Stimulated activated CD8-positive, alpha-beta memory T cell treated with anti-CD3 and anti-CD28 coated beads, Interleukin-7, amount 100 ng/mL, for 1 hour (primary cell): ENCODE measurements at places on chromosomes 5 and 9.

GRCh38 chr5:87876616-87877015 lies 392.0 kb downstream of the TMEM161B start:
- DNase-seq, result no peak

DNA sequence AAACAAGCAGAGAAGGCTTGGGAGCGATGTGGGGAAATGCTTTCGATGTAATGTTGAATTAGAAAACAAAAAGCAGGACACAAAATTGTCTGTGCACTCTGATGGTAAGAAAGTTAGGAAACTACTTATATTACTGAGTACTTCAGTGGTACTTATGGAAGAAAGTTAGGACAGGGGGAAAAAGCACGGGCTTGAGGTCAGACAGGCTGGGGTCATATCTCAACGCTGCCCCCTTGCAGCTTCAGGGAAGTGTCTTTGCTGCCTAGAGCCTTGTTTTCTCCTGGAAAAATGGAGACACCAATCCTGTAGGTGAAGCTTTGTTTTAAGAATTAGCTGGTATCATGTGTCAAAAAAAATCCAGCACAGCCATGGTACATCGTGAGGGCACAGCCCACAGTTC lies 23.0 kb downstream of the NEURL1B start:
- no peak for DNase-seq

DNA sequence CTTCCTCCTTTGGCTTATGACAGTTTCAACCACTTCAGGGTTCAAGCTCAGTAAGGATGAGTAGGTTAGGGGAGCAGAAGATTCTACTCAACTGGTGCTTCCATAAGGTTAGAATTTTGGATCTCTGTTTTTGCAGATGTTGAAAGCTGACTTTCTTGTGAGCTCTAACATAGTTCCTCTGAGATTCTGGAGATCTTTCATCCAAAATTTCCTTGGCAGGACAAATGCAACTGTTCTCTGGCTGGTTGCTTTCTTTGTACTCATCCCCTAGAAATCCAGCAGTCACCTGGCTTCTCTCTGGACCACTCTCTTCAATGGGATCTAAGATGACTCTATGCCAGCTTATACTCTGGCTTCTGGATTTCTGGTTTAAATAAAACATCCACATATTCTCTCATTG lies 189.6 kb downstream of the ESM1 start:
- DNase-seq, result no peak

DNA sequence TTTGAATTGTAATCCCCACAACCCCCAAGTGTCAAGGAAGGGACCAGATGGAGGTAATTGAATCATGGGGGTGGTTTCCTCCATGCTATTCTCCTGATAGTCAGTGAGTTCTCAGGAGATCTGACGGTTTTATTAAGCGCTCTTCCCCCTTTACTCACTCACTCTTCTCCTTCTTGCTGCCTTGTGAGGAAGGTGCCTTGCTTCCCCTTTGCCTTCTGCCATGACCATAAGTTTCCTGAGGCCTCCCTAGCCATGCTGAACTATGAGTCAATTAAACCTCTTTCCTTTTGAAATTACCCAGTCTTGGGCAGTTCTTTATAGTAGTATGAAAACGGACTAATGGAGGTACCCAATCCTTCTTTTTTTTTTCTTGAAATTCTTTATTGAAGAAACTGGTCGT lies 2.2 kb upstream of the CEP120 start:
- DNase-seq, result no peak

GRCh38 chr9:136036050-136036449 lies 59.0 kb downstream of the NACC2 start:
- DNase-seq, result no peak

- DNase-seq, result no peak
These were observed 104.1 kb upstream of the ZNF462 start for GRCh38 chr9:106758911-106759310.

DNA sequence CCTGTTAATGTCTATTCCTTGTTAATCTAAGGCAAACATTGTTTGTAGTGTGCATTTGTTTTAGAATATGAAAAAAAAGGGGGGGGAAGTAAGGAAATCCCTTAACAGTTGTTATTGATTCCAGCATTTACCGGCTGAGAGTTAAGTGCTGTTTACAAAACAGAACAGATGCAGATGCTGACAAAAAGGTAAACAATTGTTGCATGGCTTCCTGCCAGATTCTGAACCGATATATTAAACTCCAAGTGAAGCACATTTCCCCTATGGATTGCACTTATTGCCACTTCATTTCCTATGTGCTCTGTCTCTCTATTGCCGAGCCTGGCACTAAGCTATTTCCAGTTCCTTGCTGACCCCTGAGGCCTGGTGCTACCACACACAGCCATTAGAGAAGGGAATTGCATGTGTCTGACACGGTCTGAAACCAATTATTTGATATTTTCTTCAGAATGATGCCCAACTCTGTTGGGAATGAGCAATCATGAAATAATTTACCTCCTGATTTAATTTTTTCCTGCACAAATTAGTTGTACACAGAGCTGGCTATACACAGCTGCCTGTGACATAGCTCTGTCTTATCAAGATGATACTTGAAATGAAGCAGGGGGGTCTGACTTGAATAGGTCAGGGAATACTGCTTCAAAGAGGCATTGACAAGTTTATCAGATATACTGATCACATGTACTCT lies 109.8 kb downstream of the KIAA0825 start:
- DNase-seq, result no peak

- DNase-seq, result no peak
These were observed 111.2 kb upstream of the LRRTM2 start for GRCh38 chr5:138986186-138986800.

DNA sequence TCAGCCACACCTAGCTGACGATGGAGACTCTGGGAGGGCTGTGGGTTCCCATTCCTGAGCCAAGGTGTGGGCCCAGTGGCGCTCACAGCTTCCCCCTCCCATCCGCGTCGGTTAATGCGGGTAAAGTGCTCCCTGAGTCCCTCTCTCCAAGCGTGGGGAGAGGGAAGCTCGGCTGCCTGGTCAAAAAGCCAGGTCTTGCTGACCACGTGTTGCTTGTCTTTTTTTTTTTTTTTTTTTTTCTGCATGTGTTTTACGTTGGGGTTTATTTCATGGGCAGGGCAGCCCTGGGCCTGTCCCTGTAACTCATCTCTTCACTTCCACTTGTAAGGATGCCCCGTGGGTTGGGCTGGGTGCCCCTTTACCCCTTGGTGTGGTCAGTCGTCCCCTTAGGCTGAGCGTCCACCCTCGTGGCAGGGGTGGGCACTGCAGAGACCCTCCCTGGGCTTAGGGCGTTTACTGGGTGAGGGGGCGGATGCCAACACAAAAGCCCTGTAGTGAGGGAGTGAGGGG lies 11.9 kb downstream of the NKD2 start:
- no peak for DNase-seq

GRCh38 chr5:78824831-78825281 lies 160.3 kb downstream of the ARSB start:
- no peak for DNase-seq

- no peak for DNase-seq
These were observed 219.1 kb downstream of the C9orf50 start for GRCh38 chr9:129401623-129402370.

- no peak for DNase-seq
These were observed 8.8 kb upstream of the SEPTIN8 start for GRCh38 chr5:132785864-132786263.

- DNase-seq, result no peak
These were observed 10.0 kb downstream of the CMBL start for GRCh38 chr5:10297646-10298204.

DNA sequence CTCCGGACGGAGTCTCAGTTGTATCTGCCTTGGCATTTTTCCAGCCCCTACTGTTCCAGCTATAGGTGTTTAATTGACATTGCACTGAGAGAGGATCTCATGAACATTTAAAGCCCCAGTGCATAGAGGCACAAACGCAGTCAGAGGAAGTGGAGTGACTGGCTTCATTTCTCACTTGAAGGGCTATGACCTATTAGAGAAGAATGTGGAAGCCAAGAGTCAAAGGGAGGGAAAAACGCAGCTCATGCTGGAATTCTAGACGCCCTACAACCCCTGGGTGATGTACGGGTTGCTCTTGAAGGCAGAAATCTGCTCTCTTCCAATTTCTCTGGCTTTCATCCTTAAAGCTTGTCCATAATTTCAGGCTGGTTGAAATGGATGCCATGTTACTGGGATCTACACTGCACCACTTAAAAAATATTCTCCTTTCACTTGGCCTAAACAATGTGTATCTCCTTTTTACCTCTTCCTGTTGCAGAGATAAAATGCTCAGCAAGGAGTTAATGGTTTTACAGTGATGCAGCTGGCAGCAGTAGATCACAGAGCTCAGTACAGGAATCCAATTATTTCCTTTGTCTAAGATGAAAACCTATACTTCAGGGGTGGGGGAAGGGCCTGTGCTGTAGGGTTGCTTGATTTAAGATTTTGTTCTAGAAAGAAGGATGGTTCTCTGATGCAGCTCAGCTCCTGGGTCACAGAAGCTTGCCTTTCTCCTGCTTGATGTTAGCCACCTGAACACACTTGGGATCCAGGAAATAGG lies 61.8 kb upstream of the MAMDC2 start:
- no peak for DNase-seq

- DNase-seq, result no peak
These were observed 109.7 kb upstream of the RETREG1 start for GRCh38 chr5:16726538-16726946.

DNA sequence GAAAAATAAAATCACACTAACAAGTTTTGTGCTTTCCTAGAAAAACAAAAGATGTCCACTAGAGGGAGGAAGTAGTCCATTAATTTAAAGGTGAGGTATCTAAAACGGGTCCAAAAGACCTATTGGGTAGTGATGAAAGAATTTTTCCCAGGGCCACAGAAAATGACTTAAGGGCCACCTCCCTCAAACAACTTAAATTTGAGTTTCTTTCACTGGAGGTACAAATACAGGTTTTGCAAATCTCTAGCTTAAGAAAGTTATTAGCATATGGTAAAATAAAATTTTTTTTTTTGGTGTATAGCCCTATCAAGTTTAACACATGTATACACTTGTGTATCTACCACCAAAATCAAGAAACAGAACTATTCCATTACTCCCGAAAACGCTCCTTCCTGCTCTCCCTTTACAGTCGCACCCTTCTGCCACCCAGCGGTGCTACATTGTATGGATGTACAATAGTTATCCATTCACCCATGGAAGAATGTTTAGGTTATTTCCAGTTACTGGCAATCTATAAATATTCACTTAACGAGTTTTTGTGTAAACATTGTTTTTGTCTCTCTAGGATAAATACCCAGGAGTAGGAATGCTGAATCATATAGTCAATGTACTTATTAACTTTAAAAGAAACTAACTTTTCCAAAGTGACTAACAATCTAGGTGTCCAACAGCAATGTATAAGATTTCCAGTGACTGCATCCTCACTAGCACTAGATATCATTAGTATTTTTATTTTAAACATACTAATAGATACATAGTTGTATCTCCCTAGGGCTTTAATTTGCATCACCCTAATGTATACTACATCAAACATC lies 21.9 kb downstream of the DEPDC1B start:
- no peak for DNase-seq

DNA sequence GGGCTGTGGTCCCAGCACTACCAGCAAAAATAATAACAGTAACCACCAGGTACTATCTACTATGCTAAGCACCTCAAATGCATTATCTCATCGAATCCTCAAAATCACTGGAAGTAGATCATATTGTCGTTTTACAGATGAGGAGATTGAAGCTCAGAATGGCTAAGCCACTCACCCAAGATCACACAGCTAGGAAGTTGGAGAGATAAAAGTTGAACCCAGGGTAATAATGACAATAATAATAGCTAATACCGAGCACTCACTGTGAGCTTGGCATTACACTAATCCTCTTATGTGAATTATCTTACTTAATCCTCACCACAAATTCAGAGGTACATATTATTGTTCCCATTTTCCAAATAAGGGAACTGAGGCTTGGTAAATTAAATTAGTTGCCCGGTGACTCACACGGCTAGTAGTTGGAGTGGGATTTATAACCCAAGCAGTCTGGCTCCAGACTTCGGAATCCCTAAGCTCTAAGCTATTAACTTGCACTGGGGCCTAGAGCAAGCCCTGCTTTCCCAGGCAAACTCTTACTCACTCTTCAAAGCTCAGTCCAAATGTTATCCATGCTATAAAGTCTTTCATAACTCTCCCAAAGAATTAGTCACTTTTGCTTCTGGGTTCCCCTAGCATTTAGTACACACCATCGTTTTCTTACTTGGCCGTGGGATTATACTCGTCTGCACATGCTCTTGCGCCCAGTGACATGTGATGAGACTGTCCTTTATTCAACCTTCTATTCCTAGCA lies 3.8 kb downstream of the ARSI start:
- no peak for DNase-seq

GRCh38 chr5:94467954-94468930 lies 150.2 kb downstream of the KIAA0825 start:
- no peak for DNase-seq

GRCh38 chr5:102087906-102088305 lies 208.2 kb downstream of the SLCO4C1 start:
- no peak for DNase-seq

GRCh38 chr9:127977884-127978647 lies 2.7 kb downstream of the EEIG1 start:
- DNase-seq, result no peak

DNA sequence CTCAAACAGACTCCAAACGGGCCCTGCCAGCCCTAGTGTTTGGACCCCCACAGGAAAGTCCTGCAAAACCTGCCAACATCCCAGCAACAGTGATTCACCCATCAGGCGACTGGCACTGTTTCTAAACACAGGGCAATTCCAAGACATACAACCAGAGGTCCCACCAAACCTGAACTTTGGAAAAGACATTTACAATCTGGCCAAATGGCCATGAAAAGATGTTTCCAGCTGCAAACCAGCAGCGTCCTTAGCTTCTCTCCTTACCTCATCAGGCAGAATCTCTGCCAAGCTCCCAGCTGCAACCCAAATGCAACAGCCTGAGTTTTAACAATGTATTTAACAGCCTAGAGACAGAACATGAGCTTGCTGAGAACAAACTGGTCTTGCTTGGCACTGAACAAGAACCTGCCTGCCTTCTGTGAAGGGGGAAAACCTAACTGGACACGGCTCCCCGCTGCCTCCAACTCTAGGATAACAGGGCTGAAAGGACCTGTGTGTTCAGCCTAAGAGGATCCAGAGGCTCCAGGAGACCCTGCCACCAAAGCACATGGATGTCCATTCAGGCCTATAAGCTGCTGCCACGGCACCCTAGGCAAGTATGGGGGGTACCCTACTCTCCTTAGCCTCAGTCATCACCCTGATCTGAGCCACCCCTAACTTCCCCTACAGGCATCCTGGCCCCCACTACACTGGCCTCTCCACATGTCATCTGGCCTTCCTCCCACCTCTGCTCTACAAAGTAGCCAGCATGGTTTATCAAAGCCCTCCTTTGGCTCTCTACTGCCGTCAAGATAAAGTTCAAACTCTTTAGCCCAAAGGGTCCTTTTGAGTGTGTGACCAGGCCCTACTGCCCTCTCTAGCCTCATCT lies 5.6 kb downstream of the P4HA2 start:
- no peak for DNase-seq
